Spinal cord (tissue), 10 donors: ENCODE measurements at places on chromosomes 16 and 17.

GRCh38 chr16:70018254-70018653 lies 67.1 kb downstream of the CLEC18A start:
- no peak for DNase-seq

DNA sequence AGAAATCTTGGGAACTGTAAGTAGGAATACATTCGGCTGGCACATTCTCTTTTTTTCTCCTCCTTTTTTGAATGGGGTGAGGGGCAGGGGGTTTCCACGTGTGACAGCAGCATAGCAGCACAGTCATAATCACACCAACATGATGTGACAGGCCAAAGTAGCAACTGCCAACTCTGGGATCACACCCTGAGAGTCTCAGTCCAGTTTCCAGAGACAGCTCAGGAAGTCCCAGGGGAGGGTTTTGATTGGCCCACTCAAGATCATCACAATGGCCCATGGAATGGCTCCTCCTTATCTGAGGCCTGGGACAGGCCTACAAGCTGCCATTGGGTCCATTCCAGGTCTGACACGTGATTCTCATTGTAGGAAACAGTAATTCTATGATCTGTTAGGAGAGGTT lies 207.1 kb upstream of the ASIC2 start:
- DNase-seq: no peak

DNA sequence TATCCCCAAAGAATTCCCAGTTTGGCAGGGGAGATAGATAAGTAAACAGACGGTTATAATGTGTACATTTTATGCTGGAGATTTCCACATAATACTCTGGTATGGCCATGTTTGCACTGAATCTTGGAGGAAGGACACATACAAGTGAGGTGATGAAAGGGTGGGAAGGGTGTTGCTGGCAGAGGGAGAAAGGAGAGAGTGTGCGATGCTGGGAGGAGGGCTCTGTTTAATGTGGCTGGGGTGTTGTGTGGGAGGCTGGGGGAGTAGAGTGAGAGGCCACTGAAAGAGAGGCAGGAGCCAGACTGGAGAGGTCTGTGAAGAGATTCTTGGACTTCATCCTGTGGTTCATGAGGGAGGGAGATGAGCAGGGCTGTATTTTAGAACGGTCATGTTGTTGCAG lies 87.6 kb downstream of the SPACA3 start:
- no peak for DNase-seq

DNA sequence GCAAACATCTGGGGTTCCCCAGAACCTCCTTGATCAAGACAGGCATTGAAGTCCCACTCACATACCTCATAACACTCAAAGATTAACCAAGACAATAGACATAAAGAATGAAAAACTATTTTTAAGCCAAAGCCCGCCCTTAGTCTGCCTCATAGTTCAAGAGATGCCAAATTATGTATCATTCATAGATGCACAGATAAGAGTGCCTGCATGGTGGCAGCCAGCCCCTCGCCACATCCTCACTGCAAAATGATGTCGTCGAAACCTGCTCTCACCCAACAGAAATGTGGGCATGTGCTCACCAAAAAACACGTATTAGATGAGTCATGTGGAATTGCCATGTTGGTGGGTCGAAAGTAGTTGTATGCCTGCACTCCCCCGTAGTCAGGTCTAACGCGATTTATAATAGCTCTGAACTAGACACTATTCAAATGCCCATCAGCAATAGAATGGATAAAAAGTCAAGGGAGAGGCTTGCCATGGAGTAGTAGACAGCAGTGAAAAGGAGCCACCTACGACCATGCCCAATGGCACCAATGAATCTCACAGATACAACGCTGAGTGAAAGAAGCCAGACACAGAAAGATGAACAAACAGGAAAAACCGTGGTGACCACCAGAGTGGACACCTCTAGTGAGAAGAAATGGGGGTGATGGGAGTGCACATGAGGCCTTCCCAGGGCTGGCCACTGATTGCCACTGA lies 64.8 kb downstream of the C16orf95 start:
- DNase-seq: no peak

GRCh38 chr16:23729503-23730424 lies 16.7 kb upstream of the ERN2 start:
- DNase-seq: no peak

- no peak for DNase-seq
Observed at GRCh38 chr17:45117334-45117733, 15.0 kb downstream of the PLCD3 start.

DNA sequence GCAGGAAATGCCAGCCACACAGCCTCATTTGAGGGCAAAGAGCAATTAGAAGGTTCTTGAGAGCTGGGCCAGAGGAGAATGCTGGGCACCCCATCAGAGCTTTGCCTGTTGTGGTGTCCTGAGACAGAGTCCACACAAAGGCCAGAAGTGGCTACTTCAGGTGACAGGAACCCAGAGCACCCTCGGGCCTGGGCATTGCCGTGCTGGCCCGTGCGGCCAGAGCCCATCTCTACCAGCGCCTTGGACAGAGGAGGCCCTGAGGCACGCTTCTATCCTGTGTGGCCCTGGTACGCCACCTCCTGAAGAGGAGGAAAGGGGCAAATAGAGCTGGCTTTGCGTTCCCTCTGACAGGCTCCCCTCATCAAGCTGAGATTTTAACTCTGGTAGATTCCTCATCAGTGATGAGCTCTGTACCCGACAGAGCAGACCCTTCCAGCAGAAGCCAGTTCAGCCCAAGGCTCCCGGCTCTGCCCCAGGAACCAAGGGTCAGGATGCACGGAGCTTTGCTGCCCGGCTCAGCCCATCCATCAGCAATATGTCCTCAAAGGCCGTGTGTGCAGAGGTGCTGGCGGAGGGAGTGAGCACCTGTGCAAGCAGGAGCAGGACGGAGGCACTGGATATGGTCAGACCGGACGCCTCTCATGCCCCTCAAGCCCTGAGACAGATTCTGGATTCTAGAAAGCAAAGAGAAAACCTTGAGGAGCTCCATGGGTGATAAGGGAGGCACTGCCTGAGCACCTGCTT lies 3.4 kb upstream of the RASD1 start:
- no peak for DNase-seq

- DNase-seq: no peak
Observed at GRCh38 chr16:50520451-50521245, 27.5 kb upstream of the NKD1 start.

- DNase-seq: no peak
Observed at GRCh38 chr16:23269248-23269953, 32.7 kb upstream of the SCNN1B start.

GRCh38 chr16:4693956-4694641 lies 737 bp downstream of the NUDT16L1 start:
- no peak for DNase-seq

DNA sequence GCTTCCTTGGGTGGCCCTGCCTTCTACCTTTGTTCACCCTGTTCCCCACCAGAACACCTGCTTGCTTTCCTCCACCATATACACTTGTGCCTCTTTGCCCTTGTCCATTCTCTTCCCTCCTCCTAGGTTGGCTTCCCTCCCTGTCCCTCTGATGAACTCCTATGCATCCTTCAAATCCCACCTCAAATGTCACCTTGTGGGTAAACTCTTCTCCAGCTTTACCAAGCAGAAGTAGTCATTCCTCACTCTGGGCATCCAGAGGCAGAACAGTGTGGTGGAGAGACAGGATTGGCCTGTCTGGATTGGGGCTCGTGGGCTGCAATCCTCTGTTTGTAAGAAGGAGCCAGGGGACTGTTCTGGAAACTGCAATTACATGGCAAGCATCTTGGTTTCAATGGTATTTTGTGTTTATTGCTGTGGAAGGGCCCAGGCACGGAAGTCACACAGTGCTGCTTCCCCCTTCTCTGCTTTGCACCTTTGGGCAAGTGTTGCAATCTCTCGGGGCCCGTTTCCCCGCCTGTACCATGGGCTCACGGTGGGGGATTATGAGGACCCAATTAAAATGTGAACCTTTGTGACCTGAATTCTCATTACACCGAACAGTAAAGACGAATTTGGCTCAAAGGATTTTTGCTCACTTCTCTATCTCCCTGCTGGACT lies 21.9 kb upstream of the NXPH3 start:
- no peak for DNase-seq

- DNase-seq: no peak
Observed at GRCh38 chr17:40108970-40109824, 8.8 kb upstream of the NR1D1 start.

DNA sequence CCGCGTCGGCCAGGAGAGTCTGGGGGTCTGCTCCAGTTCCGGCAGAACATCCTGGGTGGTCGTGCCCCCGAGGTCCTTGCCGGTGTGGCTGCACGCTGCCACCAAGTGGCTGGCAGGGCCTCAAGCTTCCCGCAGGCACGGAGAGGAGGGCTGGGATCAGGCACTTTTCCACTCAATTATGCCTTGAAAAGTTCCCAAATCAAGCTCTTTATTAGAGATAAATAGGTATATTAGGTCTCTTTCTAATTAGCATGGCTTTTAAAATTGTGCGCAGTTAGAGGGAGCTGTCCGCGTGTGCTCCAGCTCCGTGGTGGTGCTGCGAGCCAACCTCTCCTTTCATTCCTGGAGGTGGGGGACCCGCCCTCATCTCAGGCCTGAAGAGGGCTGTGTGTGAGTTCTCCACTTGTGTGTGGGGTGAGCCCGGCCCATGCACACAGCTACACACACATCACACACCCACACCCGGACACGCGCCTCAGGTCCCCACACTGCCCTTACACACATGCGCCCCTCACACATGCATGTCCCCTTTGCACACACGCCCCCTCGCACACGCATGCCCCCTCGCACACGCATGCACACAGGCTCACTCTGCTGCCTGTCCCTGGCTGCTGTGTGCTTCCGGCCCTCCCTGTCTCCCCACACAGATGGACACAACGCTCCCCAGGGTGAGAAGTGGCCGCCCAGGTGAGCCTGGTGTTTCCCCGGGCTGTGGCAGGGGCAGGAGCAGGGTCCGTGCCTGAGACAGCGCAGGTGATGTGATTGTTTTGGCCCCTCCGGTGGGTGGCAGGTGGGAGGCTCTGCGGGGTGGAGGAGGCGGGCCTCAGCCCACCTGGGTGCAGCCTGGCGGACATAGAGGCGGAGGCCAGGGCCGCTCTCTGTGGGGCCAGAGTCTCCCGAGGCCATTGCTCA lies 28.8 kb downstream of the CACNA1H start:
- no peak for DNase-seq

DNA sequence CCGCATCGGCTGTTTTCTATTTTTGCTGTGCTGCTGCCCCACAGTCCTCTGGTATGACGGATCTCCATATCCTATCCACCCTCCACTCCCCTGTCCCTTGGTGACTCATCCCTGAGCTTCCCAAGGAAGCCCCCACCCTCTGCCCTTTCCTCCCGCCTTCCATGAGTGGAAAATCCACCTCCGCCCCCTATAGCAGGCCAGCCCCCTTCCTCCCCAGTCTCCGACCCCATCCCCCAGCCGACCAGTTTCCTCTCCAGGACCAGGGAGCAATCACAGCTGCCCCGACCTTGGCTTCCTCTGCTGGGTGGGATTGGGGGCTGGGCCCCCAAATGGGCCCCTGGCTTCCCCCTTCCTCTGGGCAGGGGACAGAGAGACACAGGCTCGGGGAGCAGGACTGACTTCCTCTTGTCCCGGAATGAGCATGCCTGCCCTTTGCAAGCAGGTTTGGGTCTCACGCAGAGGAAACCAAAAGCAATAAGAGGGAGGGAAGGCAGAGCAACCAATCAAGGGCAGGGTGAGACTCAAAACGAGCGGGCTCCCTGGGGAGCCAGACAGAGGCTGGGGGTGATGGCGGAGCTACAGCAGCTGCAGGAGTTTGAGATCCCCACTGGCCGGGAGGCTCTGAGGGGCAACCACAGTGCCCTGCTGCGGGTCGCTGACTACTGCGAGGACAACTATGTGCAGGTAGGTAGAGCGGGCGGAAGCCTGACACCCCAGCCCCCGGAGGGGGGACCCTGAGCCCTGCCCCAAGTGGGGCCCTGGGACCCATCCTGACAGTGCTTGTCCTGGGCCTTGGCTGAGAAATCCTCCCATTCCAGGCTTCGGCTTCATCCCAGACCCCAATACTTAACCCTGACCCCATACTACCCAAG lies at the start of the genes ABI3 and GNGT2:
Gene ABI3 (plus strand): TSS at position 550 of the 872 bp plus-strand sequence. CDS start 18 bp downstream, at position 568.
Gene GNGT2 (minus strand): TSS at position 417 of the 872 bp plus-strand sequence. CDS start 3,152 bp downstream, outside the sequence.
- DNase-seq: peak; percentile 8

- peak; percentile 14 for DNase-seq
Observed at GRCh38 chr17:28643983-28644786, 773 bp downstream of the BLTP2 start.

DNA sequence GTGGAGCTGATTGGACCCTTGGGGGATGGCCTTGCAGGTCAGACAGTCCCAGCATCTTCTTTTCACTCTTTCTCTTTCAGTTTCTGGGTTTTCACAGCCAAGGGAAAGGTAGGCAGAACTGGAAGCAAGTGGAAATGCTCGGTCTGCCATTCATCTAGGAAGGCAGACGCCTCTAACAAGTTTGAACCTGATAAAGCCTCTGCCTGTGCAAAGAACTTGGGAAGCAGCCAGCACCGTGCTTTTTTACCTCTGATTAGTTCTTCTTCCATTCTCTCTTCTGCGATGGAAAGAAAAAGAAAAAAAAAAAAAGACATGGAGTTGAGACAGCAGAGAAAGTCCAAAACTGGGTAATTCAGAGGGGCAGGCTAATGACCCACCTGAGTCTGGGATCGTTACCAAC lies 997.8 kb upstream of the EEF2KMT start:
- DNase-seq: no peak

DNA sequence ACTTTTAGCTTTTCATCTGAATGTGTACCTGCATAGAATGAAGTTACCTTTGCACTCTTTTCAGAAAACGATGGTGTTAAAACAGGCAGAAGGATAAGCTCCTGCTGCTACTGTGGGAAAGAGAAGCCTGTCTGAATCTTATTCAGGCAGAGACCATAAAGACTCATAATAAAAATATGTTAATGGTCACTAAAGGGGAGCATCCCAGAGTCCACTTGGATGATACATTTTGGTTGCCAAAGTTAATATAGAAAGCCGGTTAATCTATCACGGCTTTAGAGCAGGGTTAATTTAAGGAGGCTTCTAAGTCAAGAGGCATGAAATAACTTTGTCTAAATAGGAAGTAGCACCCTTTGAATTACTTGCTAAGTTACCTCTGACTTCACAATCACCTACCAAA lies 2.9 kb downstream of the MARCHF10 start:
- DNase-seq: no peak

- DNase-seq: no peak
Observed at GRCh38 chr16:85984947-85985451, 86.0 kb downstream of the IRF8 start.

GRCh38 chr16:85473323-85473722 lies 139.8 kb upstream of the GSE1 start:
- DNase-seq: no peak

- no peak for DNase-seq
Observed at GRCh38 chr17:22492331-22492730, 800.0 kb downstream of the KCNJ18 start.

- DNase-seq: no peak
Observed at GRCh38 chr17:36879027-36879426, 58.2 kb upstream of the LHX1 start.

DNA sequence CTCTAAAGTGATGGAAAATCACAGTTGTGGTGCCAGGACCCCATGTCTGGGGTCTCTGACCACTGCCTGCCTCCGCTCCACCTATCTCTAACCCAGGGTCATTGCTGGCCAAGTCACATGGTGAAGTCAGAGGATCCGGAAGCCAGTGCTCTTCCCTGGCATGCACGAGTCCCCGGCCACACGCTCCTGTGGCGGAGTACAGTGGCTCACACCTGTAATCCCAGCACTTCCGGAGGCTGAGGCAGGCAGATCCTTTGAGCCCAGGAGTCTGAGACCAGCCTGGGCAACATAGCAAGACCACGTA lies 21.5 kb upstream of the RBFOX3 start:
- no peak for DNase-seq
